ENCODE measurements at places on chromosomes 3 and 15. TPM values are rescaled to one million over a fixed set of nuclear protein-coding genes. Genes with fewer than 3 reads are reported as not detected.

DNA sequence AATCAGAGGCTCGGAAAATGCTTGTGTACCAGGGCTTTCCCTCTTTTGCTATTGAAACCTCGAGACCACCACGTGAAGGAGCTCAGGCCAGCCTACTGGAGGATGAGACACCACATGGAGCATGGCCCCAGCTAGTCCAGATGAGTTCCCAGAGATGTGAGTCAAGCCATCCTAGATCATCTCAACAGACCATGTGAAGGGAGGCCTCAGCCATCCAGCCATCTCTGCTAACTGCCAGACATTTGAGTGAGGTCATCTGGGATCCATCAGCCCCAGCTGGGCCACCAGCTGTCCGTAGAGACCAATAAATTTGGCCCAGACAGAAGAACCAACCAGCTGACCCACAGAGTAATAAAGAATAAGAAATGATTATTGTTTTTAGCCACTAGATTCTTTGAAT lies 62.8 kb upstream of the PROK2 start:
- H3K36me3 ChIP-seq: no peaks in the 10 kb centered on the region
- no peak overlapping the region for H3K27ac ChIP-seq
- H3K4me3 ChIP-seq: no peak overlapping the region
- no peaks in the 10 kb centered on the region for H3K4me1 ChIP-seq
- no peaks in the 10 kb centered on the region for H3K27me3 ChIP-seq

Gene PPM1L
- 2.3 TPM for total RNA-seq

Gene C3orf20
- not detected for total RNA-seq

Gene TM6SF1
- total RNA-seq: 26.8 TPM

DNA sequence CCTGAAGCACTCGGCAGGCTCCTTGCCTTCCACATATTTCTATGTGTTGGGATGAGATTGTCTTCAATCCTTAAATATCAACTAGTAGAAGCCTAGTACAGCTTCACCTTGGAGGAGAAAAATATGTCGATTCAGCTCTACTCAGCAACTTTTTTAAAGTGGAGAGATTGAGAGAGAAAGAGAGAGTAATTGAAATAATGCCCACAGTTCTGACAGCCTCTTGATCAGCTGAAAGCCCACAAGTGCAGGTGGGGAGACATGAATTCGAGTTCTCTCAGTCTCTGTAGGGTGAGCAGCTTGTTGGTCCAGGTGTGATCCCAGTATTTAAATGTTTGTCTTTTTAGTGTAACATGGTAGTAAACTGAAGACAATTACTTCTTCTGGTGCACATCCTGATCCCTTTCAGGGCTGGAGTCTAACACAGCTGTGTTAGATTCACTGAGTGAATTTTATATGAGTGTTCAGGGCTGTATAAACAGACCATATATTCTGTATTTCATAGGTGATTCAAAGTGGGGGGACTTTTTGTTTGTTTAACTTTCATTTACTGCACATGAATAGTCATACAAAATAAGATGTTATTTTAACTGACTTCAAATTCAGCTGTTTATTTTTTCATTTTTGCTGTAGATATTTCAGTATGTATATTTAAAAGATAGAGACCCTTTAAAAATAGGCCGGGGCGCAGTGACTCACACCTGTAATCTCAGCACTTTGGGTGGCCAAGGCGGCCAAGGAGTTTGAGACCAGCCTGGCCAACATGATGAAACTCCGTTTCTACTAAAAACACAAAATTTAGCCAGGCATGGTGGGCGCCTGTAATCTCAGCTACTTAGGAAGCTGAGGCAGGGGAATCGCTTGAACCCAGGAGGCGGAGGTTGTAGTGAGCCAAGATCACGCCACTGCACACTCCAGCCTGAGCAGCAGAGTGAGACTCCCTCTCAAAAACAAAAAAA lies 64.0 kb downstream of the ST6GAL1 start:
- no peak for DNase-seq
- H3K27me3 ChIP-seq: no peaks in the 10 kb centered on the region
- H3K27ac ChIP-seq: no peak overlapping the region
- no peak overlapping the region for H3K4me3 ChIP-seq
- peaks cover 23% of the 10 kb centered on the region for H3K36me3 ChIP-seq

Gene CXCR6
- total RNA-seq: not detected

Gene ANKRD63
- not detected for total RNA-seq

Gene SNTN
- not detected for total RNA-seq

- H3K4me1 ChIP-seq: no peaks in the 10 kb centered on the region
- H3K36me3 ChIP-seq: peaks cover 6% of the 10 kb centered on the region
- DNase-seq: peak; percentile 32
- H3K27me3 ChIP-seq: no peaks in the 10 kb centered on the region
These were observed 71.2 kb downstream of the ARHGAP31 start for GRCh38 chr3:119365418-119365817.

Gene CYP1A1
- 7.6 TPM for total RNA-seq
